ENCODE measurements at places on chromosomes 2 and 18.

- DNase-seq = no peak
Measured at GRCh38 chr18:59085126-59085794, 54.4 kb upstream of the SEC11C start.

- DNase-seq = no peak
Measured at GRCh38 chr2:235265348-235265965, 228.4 kb upstream of the AGAP1 start.

GRCh38 chr2:174334781-174335251 is at the start of gene SP9:
Gene SP9, plus strand, starts transcription at chr2:174334954. Its CDS starts 139 bp downstream, at chr2:174335093.
- DNase-seq = no peak

GRCh38 chr18:33844232-33844631 is 266.2 kb downstream of the ASXL3 start:
- DNase-seq = no peak

DNA sequence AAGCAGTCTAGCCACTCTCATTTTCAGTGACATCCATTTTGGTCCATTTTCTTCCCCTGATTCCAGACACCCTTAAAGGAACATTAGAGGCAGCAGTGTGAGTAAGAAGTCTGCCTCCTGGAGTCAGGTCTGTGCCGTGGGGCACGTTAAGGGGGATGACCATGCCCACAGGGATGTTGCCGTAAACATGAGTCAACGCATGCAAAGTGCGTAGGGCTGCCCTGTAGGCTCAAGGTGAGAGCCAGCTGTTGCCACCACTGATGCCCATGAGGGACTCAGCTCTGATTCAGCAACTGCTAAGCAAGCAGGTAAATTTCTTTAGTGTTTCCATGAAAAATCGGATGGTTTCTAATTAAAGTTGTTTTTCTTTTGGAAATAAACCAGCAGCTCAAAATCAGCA is 61.4 kb upstream of the TFCP2L1 start:
- no peak for DNase-seq

- no peak for DNase-seq
Measured at GRCh38 chr18:75754433-75754832, 326.9 kb upstream of the SMIM21 start.

- DNase-seq = no peak
Measured at GRCh38 chr2:33034784-33035183, 88.0 kb downstream of the LTBP1 start.

GRCh38 chr2:216603010-216603883 is 30.0 kb upstream of the IGFBP2 start:
- DNase-seq = no peak

- peak; percentile 31 for DNase-seq
Measured at GRCh38 chr2:39216346-39217191, 27.2 kb downstream of the CDKL4 start.

DNA sequence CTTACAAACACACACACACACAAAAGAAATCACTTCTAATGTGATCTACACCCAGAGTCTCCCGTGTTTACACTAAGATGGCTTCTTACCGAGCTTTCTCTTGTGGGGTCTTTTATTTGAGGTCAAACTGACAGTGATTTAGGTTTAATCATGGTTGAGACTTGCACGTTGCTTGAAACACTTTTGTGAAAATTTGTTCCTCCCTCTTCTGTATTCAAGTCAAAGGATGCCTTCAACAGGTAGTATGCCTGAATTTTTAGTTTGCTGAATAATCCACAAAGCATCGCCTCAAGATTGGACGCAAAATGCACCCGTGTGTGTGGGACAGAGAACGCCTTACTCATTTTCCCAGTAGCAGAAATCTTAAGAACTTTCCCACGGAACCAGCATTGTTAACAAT is 4.0 kb upstream of the ZNF516 start:
- DNase-seq = no peak

- DNase-seq = no peak
Measured at GRCh38 chr2:238667639-238668038, 180.2 kb upstream of the TWIST2 start.

DNA sequence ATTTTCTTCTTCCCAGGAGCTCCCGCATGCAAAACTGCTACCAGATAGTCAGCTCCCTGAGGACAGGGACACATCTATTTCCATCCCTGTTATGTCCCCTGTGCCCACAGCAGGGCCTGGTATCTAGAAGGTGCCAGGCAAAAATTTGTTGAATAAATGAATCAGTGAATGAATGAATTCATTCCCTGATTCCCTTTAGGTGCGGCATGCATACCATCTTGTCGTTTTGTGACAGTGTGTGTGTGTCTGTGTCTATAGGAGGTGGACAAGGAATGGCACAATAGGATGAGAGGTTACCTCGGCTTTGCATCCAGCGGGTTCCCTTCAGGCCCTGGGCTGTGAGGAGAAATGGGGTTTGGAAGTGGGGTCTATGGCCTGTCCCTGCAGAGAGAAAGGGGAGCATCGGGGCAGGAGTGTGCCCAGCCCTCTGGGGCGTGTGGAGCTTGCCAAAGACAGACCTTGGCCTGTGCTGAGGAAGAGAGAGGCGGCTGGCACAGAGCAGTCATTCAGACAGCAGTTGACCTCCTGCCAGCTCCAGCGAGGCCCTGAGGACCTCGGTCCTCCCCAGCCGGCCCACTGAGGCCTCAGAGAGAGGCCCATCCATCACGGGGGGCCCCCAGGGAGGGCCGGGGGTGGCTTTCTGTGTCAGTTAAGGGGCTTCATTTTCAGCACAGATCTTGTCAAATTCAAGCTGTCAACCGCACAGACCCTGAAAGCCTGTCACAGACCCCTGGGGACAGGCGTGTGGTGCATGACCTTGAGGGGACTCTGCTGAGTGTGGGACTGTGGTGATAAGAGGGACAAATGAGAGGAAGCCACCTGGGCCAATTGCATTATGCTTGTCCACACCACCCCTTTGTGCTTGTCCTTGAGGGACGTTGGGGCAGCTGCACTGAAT is 125.9 kb upstream of the CXCR4 start:
- no peak for DNase-seq

DNA sequence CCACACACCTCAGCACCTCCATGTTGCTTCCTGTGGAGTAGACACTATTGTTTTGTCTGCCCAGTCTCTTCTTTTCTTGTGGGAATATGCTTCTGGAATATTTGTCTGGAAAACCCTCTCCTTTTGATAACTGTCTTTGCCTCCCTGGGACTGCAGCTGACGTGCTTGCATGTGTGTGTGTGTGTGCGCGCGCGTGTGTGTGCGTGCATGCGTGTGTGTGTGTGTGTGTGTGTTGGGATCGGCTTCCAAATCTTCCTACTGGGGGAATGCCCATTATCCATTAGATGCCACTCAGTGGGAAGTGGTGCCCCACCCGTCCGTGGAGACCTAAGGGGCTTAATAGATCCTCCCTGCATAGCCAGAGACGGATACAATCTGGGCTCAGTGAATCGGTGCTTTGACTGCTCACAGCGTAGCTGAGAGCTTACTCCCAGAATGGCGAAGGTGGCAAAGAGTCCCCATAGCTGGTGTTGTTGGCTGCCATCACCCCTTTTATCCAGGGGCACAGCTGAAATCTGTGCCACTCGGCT is 86.9 kb downstream of the RRM2 start:
- DNase-seq = no peak

DNA sequence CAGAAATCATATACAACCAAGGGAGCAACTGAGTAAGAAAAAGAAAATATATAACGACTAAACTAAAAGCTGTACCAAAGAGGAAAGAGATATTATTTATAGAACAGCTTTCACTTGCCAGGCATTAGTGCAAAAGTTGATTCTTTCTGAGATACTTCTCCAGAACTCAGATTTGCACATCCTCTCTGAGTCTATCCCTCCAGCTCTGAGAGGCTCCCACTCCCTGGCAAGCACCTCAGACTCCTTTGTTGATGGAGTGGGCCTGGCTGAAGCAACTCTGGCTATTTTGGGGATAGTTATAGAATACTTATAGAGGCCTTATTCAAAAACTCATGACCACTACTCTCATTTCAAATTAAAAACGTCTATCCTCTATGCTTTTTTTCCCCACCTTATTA is 501.6 kb upstream of the TNP1 start:
- no peak for DNase-seq

DNA sequence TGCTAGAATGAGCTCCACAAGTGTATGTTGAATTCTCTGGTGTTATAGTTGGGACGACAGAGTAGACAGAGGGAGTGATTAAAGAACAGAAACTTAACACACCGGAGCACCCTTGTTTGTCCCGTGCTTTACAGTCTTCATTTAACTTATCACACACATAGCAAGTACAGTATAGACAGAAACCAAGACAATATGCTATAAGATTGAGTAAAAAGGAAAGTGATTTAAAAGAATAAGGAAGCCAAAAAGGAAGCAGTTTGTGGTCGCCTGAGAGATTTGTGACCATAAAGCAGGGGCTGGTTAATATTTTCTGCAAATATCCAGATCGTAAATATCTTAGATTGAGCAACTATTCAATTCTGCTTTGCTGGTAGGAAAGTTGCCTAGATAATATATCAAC is 1128.4 kb downstream of the TSN start:
- DNase-seq = no peak

DNA sequence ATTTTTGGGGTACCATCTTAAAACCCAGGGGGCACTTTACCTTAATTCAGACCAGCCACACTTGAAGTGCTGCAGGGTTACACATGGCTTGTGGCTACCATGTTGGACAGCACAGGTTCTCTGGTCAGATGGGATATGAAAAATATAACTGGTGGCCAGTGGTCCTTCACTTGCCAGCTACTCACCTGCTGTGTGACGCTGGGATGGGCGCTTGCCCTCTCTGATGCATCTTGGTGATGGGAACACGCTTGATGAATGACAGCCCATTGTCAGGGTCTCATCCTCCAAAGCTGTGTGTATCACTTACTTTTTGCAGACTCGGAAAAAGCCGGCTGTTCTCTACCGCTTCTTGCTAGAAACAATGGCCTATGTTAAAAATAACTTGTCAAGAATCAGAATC is 22.5 kb downstream of the HJURP start:
- DNase-seq = no peak

GRCh38 chr2:218471982-218472381 is 53.1 kb downstream of the VIL1 start:
- no peak for DNase-seq

DNA sequence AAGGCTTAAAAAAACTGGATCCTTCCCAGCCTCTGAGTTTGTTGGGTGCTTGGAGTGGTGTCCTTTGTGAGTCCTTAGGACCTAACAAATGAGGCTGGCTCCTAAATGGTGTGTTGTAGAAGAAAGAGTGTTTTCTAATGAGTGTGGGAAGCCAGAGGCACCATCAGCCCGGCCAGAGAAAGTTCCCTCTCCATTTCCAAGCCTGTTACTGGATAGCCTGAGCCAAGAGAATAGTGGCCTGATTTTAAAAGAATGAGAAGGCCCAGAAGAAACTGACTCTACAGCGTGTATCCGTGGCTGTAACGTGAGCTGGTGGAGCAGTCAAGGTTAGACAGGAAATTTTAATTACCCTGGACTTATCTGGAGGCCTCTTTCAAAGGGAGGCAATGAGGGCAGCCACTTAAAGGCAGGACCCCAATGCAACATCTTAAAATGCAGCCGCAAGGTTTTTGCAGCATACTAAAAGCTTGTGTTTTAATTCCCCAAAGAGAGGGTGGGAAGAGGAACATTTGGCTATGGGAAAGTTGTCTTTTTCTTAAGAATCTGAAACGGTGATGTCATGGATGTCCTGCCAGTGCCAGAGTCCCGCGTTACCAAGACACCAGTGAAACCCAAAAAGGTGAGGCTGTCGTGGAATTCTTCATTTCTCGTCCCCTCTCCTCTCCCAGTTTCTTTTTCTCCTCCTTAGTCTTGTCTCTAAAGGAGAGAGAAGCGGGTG is 4.6 kb downstream of the EFHD1 start:
- no peak for DNase-seq

GRCh38 chr2:205845446-205845845 is 163.1 kb downstream of the NRP2 start:
- DNase-seq = no peak

GRCh38 chr2:65431421-65432226 is 775 bp downstream of the SPRED2 start:
- peak; percentile 9 for DNase-seq
